CD4-positive, alpha-beta T cell treated with Interleukin-6 at 100 ng/mL for 8 hours (primary cell): ENCODE measurements at places on chromosomes 5 and 9.

DNA sequence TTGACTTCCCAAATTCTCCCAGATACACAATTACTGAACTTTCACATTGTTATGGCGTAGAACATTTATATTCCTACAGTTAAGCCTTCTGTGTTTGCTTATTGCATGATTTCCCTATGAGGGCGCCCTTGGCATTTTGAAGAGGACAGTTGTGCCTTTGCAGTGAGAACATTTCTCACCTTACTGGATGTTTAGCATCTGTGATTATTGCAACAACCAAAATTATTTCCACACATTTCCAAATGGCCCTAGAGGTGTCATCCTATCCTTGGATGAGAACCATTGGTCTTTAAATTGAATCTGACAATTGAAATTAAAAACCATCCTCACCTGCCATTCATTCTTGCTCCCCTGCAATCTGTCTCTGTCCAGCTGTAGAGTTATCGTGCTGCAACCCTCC, 104.0 kb downstream of the MAMDC2 start:
- no peak for DNase-seq

GRCh38 chr5:65923339-65923738, 3.0 kb upstream of the ERBIN start:
- DNase-seq = no peak

- no peak for DNase-seq
These were observed 47.5 kb upstream of the ADRB2 start for GRCh38 chr5:148778882-148779281.

GRCh38 chr9:112605518-112605917, 112.4 kb downstream of the INIP start:
- DNase-seq = no peak

DNA sequence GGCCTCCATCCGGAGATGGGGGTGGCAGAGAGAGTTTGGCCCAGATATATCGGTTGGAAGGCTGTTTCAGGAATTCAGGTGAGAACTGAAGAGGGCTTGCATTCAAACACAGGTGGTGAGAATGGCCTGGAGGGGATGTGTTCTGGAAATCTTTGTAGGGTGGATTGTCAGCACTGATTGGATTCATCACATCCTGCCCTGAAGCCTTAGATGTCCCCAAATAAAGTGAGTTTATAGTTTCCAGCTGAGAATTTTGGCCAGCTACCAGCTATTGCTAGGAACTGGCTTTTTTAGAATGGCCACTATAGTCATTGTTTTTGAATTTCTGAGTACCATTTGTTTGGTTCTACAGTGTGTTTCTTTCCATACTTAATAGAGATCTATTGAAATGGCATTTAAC, 46.1 kb upstream of the ANKH start:
- no peak for DNase-seq

DNA sequence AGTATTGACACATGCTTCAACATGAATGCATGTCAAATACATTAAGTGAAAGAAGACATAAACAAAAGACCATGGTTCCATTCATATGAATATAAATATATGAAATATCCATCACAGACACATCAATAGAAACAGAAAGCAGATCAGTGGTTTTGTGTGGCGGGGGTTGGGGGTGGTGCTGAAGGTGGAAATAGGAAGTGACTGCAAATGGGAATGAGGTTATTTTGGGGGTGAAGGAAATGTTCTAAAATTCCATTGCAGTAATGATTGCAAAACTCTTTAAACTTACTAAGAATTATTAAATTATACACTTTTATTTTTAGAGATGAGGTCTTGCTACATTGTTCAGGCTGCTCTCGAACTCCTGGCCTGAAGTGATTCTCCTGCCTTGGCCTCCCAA, 28.7 kb downstream of the TAF1L start:
- no peak for DNase-seq

- DNase-seq = no peak
These were observed 33.2 kb downstream of the MRPS27 start for GRCh38 chr5:72286798-72287197.

DNA sequence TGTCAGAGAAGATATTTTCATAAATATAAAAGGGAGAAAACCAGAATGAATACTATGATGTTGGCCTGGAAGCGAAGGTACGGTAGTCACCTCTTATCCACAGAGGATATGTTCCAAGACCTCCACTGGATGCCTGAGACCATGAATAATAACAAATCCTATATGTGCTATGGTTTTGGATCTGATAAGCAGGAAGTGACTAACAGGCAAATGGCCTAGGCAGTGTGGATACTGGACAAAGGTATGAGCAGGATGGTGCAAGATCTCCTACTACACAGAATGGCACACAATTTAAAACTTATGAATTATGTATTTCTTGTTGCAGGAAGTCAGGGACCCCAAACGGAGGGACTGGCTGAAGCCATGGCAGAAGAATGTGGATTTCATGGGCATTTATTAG, 48.2 kb downstream of the ADAMTS12 start:
- DNase-seq = no peak

DNA sequence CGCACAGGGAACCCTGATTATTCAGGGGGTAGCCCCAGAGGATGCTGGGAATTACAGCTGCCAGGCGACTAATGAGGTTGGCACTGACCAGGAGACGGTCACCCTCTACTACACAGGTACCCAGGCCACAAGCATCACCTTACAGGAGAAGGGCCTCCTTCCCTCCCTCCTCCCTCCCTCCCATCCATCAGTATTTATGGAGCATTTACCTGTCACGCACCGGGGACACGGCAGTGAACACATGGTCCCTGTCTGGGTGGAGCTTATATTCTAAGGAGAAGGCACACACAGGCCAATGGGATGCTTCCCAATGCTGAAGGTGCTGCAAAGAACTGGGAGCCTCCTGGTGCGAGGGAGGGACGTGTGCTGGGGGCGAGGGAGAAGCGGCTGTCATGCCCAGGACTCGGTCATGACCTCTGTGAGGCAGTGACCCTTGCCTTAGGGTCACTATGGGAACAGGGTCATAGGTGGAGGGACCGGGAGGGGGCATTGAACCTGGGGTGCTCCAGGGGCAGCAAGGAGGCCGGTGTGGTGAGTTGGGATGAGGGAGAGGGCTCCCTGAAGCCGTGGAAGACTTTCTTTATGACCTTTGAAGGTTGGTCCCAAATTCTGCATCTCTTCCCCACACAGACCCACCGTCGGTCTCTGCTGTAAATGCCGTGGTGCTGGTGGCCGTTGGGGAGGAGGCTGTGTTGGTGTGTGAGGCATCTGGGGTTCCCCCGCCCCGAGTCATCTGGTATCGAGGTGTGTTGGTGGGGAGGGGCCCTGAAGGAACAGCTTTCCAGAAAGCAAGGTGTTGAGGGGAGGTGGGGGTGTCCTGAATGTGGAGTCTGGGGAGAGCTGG, 41.5 kb downstream of the HMCN2 start:
- no peak for DNase-seq

GRCh38 chr5:73774924-73775323, 148.9 kb downstream of the ARHGEF28 start:
- DNase-seq = no peak

GRCh38 chr5:156128026-156128425, 198.9 kb upstream of the SGCD start:
- DNase-seq = no peak

DNA sequence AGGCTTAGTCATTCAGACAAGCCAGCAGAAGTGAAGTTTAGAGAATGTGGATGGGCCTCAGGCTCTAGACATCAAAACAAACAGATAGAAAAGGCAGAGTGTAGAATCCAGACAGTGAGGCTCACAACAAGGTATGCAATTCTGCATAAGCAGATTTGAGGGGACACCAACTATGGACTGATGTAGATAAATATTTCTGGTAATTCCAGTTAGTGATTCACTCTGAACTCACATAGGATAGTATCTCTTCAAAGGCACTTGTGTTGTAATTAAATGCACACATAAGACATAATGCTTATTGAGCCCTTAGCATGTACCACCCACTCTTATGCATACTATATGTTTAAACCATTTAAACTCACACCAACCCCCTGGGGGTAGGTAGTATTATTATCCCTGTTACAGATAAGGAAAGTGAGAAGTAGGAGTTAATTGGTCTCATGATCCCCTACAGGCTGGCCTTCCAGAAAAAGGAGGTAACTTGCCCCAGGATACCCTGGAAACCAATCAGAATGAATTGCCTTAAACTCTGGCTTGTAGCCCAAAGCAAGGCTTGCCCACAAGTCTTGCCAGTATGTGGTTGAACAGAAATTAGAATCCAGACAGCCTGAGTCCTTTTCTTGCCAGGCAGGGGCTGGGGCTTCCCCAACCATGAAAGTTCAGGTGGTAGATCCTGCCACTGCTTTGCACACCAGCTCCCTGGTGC, 39.5 kb upstream of the HSPB3 start:
- DNase-seq = no peak

GRCh38 chr5:56717253-56717987, 97.9 kb upstream of the MAP3K1 start:
- no peak for DNase-seq

GRCh38 chr5:177403102-177403791, 2.8 kb upstream of the PFN3 start:
- DNase-seq = peak; percentile 47

- no peak for DNase-seq
These were observed 216.9 kb downstream of the GABBR2 start for GRCh38 chr9:98491828-98492227.

GRCh38 chr5:115702025-115702424, 76.2 kb upstream of the TMED7 start:
- DNase-seq = no peak

GRCh38 chr9:114694719-114695269, 12.8 kb upstream of the TEX48 start:
- DNase-seq = no peak

DNA sequence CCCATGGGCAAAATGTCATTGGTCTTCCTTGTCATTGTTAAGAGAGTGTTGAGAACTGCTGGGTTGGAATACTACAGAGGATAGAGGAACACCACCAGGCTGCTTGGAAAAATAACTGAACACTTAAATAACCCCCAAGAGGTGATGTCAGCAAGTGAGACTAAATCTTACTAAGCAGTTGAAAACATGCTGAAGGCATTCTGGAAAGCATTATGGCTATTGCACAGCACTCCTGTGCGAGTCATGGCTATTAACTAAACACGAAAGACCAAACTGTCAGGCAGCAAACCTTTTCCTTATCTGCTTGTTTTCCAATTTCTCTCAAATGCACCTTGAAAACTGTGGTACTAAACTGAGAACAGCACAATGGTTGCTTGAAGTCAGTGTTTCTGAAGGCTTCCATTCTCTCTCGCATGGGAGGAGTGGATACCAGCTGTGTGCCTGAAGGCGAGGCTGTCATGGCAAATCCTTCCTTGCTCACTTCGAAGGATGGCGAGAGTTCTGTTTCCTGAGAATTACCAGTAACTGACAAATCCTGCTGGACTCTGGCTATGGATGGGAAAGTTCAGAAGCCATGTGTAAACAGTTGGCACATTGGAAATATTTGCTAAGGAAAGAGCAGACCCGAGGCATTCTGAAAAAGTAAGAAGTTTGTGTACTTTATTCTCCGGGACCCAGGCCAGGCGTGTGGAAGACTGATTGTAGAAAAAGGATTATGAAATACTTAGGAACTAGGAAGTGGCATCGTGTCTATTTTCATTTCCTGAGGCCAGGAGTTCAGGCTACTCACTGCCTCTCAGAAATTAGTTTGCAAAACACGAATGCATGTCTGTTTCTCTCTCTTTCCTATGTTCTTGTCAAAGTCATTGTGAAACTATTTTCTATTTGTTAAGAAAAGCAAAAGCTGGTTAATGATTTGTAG, 182.1 kb downstream of the DMRT2 start:
- no peak for DNase-seq

DNA sequence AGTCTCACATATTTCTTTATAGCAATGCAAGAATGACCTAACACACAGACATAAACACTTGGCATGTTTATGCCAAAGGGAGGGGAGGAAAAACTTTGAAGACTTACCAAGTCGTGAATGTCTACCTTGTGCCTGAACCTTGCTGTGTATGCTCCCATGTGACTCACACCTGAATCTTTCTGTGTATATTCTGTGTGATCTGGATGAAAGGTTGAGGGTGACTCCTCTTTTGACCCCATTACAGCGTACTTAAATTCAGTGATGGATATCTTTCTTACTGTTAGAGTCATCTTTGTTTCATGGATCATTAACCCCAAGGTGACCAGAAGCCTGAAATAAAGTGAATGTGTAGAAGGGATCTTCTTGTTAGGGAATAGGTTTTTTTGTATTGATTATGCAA, 52.9 kb upstream of the PTGER4 start:
- DNase-seq = no peak

- no peak for DNase-seq
These were observed 108.5 kb downstream of the C9orf152 start for GRCh38 chr9:110099236-110100095.

DNA sequence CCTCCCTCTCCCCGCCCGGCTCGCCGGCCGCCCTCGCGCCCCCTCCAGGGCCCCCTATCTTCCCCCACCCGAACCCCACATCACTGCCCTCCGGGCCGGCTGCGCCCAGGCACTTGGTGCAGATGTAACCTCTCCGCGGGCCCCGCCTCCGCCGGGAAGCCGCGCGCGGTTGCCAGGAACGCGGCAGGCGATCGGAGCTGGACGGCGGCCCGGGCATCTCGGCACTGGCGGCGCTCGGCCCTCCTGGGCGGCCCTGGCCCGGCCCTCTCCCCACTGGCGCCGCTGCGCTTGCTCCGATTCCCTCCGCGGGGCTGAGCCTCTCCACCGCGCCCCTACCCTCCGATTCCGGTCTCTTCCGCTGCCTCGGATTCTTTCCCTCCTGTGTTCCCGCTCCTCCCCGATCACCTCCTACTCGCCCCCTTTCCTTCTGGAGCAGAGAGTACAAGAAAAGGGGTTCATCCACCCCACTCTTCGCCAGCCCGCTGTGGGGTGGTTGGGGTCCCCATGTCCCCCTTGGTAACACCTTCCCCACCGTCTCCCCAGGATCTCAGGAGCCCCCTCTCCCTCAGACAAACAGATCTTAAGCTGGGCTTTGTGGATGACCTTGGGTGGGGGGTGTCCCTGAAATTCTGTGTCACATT, 70.6 kb downstream of the C9orf50 start:
- DNase-seq = no peak

DNA sequence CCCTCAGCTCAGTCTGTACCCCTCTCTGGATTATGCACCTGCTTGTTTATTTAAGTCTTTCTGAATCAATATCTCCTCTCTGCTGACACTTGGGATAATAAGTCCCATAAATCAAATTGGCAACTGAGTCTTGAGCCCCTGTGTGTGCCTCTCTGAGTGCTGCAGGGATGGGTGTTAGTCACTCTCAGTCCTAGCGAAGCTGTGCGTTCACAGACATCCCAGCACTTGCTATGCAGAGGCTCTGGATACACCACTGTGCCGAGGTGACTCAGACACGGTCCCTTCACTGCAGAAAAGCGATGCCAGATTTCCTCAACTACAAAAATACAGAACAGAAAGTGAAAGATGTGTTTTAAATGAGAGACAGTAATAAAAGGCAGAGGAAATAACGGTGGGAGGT, 4.1 kb upstream of the KCNMB1 start:
- DNase-seq = peak; percentile 46

- DNase-seq = no peak
These were observed 174.0 kb downstream of the FGF18 start for GRCh38 chr5:171593401-171593800.
